Caudate nucleus (tissue), 63 donors: ENCODE measurements at places on chromosomes 7 and 10.

DNA sequence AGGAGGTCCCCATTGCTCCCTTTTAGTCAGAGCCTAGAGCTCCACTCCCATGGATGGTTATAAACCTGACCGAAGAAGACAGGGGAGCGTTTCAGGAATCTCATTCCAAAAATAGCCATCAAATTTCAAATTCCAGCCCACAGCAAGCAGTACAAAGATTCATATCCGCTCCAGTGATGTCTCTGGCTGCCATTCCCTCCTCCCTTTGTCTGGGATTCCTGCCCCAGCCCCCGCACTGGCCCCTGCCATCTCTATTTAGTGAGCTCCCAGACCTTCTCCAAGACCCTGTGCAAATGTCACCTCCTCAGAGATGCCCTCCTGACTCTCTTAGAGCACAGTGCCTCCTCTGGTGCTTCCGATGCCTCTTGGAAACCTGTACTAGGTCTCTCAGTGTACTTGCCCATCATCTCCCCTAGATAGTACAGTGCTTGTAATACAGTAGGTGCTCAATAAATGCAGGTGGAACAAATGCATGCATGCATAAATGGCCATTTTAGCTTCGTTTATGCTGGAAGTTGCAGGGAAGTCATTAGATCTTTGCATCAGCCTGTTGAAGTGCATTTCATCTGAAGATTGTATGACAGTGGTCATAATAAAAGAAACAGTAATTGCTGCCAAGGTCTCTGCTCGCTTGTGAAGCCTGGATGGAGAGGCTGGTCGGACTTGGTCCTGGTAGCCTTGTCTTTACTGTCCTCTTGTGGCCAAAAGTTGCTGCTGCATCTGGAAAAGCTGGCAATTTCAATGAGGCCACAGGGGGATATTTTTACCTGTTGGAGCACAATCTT, 32.0 kb upstream of the HABP2 start:
- DNase-seq: peak; percentile 8

GRCh38 chr10:22309180-22310000, 6.8 kb upstream of the COMMD3 start:
- no peak for DNase-seq

DNA sequence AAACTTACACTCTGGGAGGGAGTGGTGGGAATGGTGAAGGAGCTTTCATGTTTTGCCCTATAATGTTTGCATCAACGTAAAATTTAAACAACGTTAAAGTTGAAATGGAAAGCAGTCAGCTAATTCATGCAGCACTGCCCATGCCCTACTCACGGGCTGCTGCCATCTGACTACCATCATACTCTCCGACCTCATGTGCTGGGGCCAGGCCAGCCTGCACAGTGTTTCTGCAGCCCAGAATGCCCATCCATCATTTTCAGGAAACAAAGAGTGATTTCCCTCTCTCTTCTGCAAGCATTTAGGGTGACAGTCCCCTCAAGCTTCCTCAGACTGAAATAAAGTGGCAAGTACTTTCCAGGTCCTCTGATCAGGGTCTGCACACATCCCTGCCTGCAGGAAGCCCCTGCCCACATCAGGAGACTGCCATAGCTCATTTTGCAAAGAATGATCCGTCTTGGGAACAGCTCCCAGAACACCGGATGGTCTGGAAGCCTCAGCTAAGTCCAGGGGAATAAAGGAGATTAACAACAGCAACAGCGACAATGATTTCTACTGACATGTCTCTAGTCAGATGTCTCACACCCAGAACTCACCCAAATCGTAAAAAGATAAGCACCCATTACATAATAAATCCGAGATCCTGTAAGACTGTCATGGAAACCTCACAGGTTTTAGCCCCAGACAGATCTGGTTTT, 40.3 kb downstream of the ARHGAP22 start:
- no peak for DNase-seq

- no peak for DNase-seq
Measured at GRCh38 chr10:122974543-122975064, 5.6 kb upstream of the PSTK start.

DNA sequence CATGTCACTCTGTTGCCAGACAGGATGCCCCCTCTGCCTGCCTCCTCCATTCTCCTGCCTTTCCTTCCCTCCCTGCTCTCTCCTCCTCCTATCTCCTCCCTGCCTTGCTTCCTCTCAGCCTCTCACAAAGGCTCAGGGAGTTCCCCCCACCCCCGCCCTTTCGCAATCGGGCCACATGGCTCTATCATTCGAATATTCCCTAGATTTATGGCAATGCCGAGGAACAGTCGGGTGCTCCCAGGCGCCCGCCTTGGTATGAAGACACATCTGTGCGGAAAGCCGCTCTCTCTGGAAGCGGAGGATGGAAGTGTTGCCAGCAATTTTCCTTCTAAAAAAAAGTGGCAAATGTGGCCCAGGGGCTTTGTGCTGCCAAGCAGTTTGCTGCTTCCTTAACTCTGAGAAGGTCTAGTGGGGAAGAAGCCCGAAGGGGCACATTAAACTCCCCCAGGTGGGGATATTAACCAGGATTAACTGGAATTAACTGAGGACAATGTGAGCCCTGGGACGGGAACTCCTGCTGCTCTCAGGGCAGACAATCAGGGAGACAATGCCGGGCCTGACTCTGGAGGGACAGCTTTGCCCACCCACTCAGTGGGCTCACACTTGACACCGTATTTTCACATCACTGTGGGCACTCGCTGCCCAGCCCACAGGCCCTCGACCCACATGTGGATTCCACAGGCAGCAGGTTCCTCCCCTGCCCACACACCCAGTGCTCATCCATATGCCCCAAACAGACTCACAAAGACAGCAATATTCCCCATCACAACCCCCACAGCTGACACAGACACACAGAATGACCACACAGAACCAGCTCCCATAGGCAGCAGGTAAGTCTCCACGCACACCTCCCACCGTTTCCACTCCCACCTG, 88.4 kb upstream of the SMNDC1 start:
- peak; percentile 10 for DNase-seq

- DNase-seq: no peak
Measured at GRCh38 chr7:28243861-28244260, 63.3 kb upstream of the JAZF1 start.

DNA sequence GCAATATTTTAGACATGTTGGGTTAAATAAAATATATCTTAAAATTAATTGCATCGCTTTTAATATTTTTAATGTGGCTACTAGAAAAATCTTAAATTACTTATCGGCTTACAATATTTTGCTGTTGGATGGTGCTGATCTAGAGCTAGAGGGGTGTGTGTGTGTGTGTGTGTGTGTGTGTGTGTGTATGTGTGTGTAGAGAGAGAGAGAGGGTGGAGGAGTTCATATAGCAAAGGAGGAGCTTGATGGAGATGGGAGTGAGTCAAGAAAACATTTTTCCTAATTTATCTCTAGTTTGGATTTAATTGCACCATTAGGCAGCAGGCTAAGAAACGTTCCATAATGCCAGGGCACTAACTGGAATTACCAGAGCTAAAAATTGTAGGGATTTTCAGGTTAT, 10.4 kb upstream of the SLC25A13 start:
- no peak for DNase-seq

- no peak for DNase-seq
Measured at GRCh38 chr7:157458254-157458633, 121.4 kb downstream of the DNAJB6 start.

DNA sequence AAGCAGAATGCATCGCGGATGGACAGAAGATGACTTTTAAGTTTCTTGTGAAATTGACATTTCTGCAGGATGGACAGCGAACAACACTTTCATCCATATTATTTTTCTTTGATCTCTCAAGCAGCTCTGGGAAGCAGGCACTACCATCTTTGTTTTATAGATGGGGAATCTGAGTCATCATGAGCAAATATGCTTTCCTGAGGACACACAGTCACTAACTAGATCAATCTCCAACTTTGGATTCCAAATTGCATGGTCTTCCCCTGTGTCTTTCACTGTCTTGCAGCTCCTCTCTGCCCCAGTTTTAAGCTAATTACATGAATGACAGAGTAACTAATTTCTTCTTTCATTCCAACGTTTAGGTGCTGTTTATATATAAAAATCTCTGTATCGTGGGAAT, 201.5 kb downstream of the ADAM12 start:
- DNase-seq: no peak

GRCh38 chr7:140610204-140611165, 30.1 kb downstream of the DENND2A start:
- DNase-seq: no peak

GRCh38 chr7:155203059-155203881, 94.4 kb upstream of the INSIG1 start:
- DNase-seq: peak; percentile 74

DNA sequence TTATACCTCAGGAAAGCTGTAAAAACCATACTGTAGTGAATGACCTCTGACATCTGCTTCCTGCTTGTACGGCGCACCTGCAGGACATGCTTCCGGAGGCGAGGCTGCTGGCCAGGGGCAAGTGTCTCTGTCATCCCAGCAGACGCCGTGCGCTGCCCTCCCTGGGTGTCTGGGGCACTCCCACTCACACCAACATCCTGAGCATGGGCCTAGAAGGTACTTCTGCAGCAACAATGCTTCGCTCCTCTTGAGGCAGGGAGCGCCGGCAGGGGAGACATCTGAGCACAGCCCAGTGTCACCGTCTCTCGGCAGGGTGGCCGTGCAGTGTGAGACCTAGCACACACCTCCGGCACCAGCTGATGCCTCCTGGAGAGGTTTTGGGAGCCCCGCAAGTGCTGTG, 269.2 kb downstream of the MAD1L1 start:
- DNase-seq: no peak

DNA sequence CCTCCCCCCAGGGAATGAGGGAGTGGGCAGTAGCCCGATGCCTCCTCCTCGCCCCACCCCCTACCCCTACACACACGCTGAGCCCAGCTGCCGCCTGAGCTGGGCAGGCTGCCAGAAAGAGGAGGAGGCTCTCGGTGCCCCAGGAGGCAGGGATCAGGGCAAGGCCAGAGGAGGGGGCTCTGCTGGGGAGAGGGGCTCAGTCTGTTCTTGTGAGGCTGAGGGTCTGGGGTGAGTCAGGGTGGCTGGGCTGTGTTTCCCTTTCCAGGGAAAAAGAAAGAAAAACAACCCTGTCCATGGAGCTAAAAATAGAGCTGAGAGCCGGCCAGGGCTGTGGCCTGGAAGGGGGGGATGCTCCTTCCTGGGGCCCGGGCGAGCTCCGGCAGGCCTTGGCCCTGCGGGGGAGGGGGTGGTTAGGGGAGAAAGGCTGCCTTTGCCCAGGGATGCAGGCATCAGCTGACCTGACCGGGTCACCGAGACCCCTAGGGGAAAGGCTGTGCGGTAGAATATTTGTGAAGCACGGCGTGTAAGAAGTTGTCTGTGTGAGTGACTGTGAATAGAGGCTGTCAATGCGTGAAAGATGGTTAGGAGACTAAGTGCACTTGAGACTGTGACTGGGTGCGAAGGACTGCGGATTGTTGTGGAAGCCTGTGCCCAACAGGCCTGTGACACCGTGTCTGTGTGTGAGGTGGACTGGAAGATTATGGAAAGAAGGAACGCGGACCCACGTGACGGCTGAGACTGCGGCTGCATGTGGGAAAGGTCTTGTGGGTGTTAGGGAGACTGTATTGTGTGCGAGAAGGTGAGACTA, 1.2 kb upstream of the LZTS2 start:
- DNase-seq: peak; percentile 81

- DNase-seq: no peak
Measured at GRCh38 chr10:30111340-30112022, 52.1 kb upstream of the JCAD start.

GRCh38 chr10:118939211-118940007, 90.1 kb upstream of the NANOS1 start:
- DNase-seq: no peak

- no peak for DNase-seq
Measured at GRCh38 chr7:77184463-77184862, 15.2 kb downstream of the FGL2 start.

DNA sequence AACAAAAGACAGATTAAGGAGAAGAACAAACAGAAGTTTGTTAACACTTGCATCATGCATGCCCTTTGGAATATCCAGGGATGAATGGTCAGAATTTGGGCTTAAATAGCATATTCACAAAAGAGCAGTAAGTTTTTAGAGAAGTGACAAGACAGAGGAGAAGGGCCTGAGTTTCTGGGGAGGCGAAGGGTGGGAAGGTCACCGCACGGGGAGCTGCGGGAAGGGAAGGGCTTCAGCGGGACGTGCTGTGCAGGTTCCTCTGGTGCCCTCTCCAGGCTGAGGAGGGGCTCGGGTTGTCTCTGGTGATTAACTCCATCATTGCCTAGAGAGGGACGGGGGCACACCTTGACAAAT, 10.4 kb upstream of the ZNF22 start:
- no peak for DNase-seq

DNA sequence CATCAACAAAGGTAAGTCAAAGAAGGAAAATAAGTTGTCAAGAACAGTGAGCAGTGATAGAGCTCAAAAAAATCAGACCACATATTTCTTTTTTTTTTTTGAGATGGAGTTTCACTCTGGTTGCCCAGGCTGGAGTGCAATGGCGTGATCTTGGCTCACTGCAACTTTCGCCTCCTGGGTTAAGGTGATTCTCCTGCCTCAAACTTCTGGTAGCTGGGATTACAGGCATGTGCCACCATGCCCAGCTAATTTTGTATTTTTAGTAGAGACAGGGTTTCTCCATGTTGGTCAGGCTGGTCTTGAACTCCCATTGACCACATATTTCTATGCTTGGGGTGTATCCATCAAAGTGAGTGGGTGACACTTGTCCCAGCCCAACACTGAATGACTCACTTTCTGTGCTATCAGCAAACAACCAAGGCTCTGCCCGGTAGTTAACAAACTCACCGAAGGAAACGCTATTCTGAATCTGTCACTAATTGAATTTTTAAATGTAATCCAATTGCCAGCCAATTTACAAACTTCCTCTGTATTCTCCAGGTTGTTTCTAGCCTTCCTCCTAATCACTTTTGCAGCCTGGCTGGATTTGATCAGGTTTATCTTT, 19.6 kb upstream of the SMNDC1 start:
- no peak for DNase-seq

DNA sequence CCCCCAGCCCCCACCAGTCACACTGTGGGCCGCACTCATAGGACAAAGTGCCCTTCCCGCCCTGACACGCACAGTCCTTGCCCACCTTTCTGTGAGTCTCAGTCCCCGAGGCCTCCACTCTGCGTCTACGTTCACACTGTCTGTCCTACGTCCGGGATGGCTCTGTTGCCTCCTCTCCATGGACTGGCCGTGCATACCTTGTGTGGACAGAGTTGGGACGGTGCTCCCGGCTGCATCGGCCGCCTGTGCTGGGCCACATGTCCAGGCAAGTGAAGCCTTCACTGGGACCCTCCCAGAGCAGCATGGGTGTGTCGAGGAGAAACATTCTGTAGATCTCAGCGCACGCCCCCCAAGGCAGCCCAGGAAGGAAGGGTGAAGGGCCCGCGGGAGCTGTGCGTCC, 239.0 kb downstream of the MGMT start:
- no peak for DNase-seq
